ENCODE measurements at places on chromosomes 2 and 18.

DNA sequence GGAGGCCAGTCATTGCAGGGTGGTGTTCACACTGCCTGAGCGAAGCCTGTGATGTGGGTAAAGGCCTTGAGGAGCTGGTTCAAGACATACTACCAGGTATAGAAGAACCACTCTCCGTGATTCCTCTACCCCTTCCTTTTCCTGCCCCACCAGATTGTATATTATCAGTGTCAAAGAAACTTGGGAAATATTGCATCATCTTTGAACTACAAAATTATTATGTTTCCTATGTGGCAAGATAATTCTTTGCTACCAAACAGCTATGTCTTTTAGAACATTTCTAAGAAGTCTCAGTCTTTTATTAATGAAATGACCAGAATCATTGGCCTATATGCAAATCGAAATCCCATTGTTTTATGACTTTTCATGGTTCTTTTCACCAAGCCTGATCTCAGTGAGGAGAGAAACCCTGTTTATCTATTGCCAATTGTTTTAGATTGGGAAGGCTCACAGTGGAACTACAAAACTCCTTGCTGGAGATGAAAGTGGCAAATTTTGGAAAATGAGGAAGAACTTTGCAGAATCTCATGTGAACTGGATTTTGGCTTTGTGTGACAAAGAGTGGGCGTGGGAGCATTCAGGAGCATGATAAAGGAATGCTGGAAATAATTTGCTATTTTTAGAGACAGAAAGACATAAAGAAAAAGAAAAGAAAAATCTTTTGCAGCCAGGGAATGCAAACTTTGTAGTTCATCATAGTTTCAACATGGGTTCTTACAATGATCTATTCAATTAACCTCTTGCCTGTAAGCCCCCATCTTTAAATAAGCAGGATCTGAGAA, 286.9 kb downstream of the INSIG2 start:
- no peak for DNase-seq

- no peak for DNase-seq
Measured at GRCh38 chr2:217729421-217730053, 273.3 kb downstream of the TNS1 start.

- no peak for DNase-seq
Measured at GRCh38 chr2:102505290-102505689, 32.3 kb downstream of the SLC9A4 start.

DNA sequence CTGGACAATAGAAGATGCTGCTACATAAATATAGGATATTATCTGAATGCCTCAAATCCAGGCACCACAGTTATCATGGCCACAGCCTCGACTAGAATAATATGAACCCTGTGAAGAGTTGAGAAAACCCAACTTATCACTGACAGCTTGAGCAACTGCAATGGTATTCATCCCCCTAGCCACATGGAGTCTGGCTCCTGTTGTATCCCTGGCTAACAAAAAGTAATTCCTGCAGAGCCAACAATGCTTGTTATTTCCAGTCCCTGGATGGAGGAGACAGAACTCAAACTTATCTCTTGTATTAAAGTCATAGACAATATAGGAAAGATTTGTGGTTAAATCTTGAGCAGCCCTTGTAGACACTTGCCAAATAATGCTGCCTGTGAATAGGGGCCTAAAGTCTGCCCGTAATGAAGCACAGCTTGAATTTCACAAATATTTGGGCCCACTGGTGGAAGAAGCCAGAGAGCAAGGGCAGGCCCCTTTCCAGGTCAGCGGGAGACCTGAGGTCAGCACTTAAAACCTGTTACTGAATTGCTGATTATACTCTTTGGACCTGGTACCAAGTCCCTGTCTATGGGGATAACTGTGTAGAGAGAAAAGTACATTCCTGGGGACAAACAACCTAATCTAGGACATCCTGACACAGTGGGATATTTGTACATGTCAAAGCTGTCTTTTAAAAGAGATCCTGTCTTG, 28.4 kb upstream of the SUCLG1 start:
- DNase-seq: no peak

GRCh38 chr2:132671151-132671835, 1.3 kb upstream of the LYPD1 start:
- DNase-seq: no peak

- DNase-seq: no peak
Measured at GRCh38 chr18:3015851-3016250, 2.9 kb upstream of the LPIN2 start.

GRCh38 chr2:137947728-137948336, 16.4 kb upstream of the HNMT start:
- DNase-seq: peak; percentile 10

- DNase-seq: no peak
Measured at GRCh38 chr18:25097057-25097456, 254.9 kb downstream of the ZNF521 start.

GRCh38 chr2:88123975-88124917, 3.6 kb downstream of the FABP1 start:
- DNase-seq: no peak

DNA sequence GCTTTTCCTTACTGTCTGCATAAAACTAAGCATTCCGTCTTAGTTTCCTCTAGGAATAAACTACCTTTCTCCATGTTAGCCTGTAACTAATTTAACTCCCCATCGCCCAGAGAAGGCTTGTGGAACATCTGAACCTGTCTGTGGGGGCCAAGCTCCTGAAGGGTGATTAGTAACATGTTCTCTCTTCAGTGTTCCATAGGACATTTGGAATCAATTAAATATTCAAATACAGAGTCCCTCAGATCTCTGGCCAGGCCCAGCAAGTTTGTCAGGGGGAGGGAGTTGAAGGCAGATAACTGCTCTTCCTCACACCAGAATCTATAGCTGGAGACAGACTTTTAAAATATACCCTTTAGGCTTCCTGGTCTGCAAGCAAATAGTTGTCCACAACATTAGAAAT, 8.8 kb downstream of the RDH14 start:
- DNase-seq: no peak

Measured in activated CD4-positive, alpha-beta T cell treated with anti-CD3 and anti-CD28 coated beads for 4 hours (primary cell).